ENCODE measurements at places on chromosomes 1 and 21. TPM values are rescaled to one million over a fixed set of nuclear protein-coding genes. Genes with fewer than 3 reads are reported as not detected.

The NHLH2 gene
- not detected for polyA plus RNA-seq

The TRIM63 gene
- not detected for polyA plus RNA-seq

The ANKRD13C gene
- 4.9 TPM for polyA plus RNA-seq

DNA sequence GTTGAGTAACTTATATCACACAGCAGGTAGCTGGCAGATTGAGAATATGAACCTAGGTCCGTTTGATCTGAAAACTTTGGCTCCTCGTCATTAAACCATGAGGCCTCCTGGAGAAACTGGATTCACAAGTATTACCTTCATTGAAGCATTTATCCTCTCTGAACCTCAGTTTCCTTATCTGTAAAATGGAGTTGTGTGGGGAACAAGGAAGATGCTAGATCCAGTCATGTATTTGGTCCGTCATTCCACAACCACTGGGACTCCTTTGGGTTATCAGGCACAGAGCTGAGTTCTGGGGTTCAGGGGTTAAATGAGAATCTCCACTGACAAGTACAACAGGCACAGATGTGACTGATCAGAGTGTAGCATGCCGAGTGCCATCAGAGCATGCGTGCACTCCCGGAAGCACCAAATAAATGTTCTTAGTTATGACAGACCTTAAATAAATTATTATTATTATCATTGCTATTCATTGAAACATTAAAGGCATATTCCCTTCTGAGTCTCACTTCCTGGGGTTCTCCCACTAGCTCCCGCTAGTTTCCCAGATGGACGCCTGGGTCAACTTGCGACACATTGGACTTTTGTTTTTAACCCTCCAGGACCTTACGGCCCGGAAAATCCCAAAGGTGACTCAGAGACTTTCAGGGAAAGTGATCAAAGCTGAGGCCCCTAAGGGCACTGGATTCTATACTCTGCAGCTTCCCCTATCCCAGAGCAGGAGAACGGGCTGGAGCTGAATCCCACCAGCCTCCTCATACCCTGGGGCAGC, 130.6 kb downstream of the PLPP3 start:
- peak; percentile 33 for DNase-seq
- peaks cover 2% of the 10 kb centered on the region for H3K4me1 ChIP-seq
- H3K27me3 ChIP-seq: no peaks in the 10 kb centered on the region
- H3K4me3 ChIP-seq: no peak overlapping the region
- H3K36me3 ChIP-seq: no peaks in the 10 kb centered on the region

GRCh38 chr1:65799601-65800000, 6.9 kb downstream of the PDE4B start:
- H3K27ac ChIP-seq: no peak overlapping the region
- no peak for DNase-seq
- peaks cover 11% of the 10 kb centered on the region for H3K27me3 ChIP-seq
- H3K4me1 ChIP-seq: no peaks in the 10 kb centered on the region
- no peak overlapping the region for H3K4me3 ChIP-seq

The TRIM58 gene
- not detected for polyA plus RNA-seq

Measured in endothelial cell of umbilical vein (primary cell).